RPMI7951 (cell line): ENCODE measurements at places on chromosomes 11 and 22. TPM values are rescaled to one million over a fixed set of nuclear protein-coding genes. Genes with fewer than 3 reads are reported as not detected.

SESN3 gene
- total RNA-seq, result 2.8 and 3.4 TPM in 2 replicates

CABP4 gene
- total RNA-seq, result not detected in 2 replicates

TBX1 gene
- not detected in 2 replicates for total RNA-seq

GLYATL1 gene
- 1.1 and 1.3 TPM in 2 replicates for total RNA-seq

IL17REL gene
- total RNA-seq, result not detected in 2 replicates

BBOX1 gene
- total RNA-seq, result 0.39 and 0.60 TPM in 2 replicates

MRGPRF gene
- under 0.01 TPM in 1 of 2 replicates, not detected in the other for total RNA-seq

KCNK4 gene
- not detected in 2 replicates for total RNA-seq

SYCE3 gene
- total RNA-seq, result not detected in 2 replicates

GAB4 gene
- not detected in 2 replicates for total RNA-seq

- peak; percentile 54 for DNase-seq
Measured at GRCh38 chr11:68643585-68643984, 40.8 kb upstream of the GAL start.

DNA sequence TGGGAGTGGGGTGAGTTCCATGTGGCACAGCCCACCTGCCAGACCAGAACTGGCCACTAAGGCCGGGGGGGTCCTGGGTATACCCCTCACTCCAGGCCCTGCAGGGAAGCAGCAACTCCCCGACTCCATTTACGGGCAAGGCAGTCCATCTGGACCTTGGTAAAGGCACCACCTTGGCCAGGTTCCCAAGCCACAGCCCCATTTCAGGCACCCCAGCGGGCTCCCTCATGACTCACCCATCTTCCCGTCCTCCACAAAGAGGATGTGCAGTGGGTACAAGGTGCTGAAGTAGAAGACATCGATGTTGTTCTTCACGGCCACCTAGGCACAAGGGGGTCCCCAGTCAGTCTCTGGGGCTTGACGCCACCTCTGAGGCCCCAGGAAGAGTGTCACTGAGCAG, 15.7 kb upstream of the RASL10A start:
- peak; percentile 40 for DNase-seq

DNA sequence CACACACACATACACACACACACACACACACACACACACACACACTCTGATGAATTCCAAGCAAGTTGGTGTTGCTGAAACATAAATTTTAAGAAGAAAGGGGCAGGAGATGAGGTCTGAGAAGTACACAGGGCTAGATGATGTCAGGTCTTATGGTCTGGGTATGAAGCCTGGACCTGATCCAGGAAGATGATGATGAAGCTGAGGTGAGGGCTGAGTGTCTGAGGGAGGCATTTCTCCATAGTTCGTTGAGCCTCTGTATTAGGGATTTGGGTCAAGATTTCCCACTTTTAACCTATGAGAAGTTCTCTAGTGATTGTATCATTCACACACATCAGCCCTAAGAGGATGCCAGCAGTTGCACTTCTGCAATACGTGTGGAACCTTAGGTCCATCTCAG, 32.6 kb downstream of the KREMEN1 start:
- DNase-seq, result no peak

- no peak for DNase-seq
Measured at GRCh38 chr11:74283580-74284180, 27.8 kb downstream of the P4HA3 start.

DNA sequence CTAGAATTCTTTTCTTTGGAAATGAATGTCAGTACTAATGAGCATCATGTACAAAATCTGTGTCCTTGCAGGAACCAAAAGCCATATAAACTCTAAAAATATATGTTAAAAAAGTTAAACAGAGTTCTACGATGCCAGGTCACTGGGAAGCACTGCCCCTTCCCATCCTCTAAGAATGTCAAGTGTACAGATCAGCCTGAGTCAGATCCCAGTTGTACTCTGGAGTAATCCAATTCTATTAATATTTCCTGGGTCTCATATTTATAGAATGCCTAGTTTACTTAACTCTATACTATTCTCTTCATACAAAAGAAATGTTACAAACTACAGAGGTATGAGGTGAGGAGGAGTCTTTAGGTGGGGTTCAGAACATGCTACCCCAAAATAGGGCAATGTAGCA, 460.1 kb downstream of the DLG2 start:
- no peak for DNase-seq

DNA sequence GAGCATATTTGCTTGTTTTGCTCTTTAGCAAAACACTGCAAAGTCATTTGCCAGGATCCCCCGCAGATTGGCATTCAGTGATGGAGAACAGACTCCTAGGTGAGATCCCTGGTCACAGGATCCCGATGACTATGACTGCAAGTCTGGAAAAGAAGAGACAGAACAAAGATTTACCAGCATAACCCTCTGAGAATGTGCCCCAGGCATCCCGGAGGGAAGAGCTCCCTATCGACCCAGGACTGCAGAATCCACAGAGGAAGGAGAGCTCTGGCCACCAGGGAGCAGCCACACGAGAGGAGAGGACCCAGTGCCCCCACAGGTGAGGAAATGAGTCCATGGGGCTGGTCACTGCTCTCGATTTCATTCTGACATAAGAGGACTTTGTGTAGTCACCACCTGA, 105.2 kb downstream of the ZNF280B start:
- DNase-seq, result no peak

DNA sequence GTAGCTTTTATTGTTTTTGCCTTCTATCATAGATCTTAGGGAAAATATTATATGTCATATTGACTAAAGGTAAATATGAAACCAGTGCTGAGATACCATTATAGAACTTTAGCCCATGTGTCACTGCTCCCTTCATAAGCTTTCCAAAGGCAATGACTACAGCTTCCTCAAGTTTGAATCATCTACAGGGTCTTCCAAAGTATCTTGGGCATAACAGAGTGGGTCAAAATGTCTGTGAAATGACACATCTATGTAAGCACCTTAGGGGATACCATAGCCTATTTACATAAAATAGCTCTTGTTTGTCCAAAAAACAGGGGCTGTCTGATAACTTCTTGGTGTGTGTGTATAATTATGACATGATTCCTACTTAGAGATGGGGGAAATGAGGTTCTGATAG, 52.5 kb downstream of the RELT start:
- no peak for DNase-seq

GRCh38 chr22:49751966-49752597, 75.6 kb downstream of the BRD1 start:
- no peak for DNase-seq

DNA sequence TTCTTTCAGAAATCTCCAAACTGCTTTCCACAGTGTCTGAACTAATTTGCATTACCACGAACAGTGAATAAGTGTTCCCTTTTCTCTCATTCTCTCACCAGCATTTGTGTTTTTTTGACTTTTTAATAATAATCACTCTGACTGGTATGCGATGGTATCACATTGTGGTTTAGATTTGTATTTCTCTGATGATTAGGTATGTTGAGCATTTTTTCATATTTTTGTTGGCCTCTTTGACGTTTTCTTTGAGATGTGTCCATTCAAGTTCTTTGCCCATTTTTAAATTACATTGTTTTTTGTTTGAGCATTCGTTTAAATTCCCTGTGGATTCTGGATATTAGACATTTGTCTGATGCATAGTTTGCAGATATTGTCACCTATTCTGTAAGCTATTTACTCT, 1639.6 kb upstream of the TENM4 start:
- DNase-seq, result no peak

- DNase-seq, result no peak
Measured at GRCh38 chr22:29964776-29965175, 81.8 kb downstream of the MTMR3 start.

GRCh38 chr11:100674212-100674611, 12.9 kb upstream of the ARHGAP42 start:
- DNase-seq, result no peak

- DNase-seq, result no peak
Measured at GRCh38 chr11:126346586-126346940, 8.9 kb upstream of the ST3GAL4 start.

GRCh38 chr22:23485490-23485889, 94.6 kb downstream of the IGLL1 start:
- DNase-seq, result no peak

GRCh38 chr11:117180020-117180419, 1.5 kb downstream of the SIDT2 start:
- DNase-seq, result peak; percentile 55

DNA sequence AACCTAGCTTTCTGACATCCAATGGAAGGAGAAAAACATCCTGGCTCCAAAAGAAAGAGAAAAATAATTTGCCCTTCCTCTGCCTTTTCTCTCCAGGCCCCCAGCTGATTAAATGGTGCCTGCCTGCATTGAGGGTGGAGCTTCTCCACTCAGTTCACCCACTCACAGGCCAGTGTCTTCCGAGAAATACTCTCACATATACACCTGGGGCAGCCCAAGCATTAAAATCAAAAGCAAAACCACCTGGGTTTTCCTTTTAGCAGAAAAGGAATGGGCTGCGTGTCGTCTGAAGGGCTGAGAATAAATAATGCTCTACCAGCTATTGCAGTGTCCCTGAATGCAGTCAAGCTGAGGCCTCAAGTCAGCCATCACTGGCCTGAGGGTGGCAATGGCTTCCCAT, 1143.8 kb upstream of the TENM4 start:
- DNase-seq, result no peak

DNA sequence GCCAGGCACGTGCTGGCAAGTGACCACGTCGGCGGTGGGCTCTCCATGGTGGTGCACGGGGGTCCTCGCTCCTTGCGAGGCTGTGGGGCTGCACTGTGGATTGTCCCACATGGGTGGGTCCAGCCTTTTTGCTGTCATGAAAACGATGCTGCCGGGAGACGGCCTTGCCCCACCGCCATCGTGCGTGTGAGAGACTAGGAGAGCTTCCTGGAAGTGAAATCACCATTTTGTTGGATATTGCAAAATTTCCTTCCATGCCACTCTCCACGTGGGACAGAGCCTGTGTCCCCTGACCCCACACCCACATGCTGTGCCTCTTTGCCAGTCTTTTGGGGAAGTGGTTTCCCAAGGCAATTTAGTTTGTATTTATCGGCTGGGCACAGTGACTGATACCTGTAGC, 18.2 kb upstream of the GRAMD4 start:
- DNase-seq, result no peak

DNA sequence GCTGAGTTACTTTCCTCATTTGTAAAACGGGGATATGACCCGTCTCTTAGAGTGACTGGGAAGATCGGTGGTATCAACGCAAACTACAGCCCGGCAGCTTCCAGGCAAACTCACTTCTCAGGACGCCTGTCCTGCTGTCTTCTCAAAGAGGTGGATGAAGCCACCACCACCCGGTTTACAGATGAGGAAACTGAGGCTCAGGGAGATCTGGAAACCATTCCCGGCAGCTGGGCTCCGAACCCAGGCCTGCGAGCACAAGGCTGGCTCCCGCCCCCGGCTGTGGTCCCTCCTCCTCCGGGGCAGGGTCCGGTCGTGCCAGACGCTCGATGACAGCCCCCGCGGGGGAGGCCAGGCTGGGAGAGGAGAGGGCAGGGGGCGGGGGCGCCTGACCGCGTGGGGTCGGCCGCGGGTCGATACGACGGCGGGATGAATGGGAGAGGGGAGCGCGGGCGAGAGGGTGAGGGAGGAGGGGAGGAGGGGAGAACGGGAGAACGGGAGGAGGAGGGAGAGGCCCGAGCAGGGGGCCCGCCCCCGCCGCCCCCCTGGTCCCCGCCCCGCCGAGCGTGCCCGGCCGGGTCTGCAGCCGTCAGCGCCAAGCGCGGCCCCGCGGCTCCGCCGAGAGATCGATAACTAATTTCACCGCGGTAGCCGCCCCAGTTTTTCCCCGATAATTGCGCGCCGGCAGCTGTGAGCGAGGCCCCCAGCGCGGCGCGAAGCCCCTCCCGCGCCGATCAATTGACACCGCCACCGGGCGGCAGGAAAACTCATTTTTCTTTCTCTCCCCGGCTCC, 14.0 kb downstream of the IGLL1 start:
- DNase-seq, result no peak

DNA sequence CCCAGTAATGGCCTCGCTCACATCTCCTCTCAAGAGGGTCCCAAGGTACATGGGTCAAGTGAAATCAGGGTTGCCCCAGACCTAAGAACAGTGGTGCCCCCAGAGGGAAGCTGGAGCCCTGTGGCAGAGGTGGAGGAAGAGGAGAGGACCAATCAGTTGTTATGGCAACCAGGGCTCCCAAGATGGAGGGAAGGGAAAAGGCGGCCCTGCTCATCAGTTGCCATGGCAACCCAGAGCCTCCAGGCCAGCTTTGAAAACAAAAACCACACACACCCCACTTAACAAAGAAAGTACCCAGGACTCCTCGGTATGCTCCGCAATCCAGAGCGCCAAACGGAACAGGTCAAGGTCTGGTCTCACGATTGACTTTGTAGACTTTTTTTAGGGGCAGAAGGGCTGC, 53.5 kb upstream of the SLC35C1 start:
- DNase-seq, result no peak

DNA sequence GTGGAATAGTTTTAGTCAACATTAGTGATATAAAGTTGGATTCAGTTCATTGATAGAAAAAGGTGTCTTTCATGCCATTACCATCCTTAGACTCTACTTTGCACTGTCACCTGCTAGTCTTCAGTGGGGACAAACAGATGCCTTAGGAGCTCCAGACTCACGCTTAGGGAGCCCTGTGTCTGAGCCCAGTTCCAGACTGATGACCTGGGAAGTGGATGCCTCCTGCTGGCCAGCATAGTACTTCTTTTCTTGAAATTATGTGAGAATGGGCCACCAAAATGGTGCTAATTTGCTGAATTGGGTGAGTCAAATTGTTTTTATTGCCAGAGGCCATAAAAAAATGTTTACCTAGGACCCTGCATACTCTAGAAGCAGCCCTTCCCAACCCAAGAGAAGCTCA, 53.9 kb downstream of the NOX4 start:
- no peak for DNase-seq

DNA sequence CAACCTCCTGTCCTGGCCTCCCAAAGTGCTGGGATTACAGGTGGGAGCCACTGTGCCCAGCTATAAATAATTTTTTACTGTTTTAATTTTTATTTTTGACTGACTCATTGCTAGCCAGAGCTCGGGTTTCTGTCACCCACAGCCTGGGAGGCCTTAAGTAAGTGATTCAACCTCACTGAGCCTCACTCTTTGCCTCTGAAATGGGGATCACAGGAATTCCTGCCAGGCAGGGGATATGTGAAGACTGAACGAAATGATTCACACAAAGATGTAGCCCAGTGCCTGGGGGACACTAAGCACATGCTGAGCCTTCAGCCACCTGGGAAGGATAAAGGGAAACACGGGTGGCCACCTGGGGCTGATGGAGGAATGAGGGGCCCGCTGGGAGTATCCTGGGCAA, 3.8 kb upstream of the LRRC74B start:
- DNase-seq, result peak; percentile 73

DNA sequence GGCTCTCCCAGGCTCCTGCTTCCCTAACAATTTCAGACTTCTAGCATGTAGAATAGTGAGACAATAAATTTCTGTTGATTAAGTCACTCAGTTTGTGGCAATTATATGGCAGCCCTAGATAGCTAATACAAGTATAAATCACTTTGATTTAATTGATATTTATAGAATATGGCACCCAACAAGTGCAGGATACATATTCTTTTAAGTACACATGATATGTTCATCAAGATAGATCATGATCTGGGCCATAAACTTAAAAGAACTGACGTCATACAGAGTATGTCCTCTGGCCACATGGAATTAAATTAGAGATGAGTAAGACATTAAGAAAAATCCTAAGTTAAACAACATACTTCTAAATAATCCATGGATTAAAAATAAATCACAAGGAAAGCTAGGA, 67.5 kb upstream of the AMOTL1 start:
- DNase-seq, result no peak

GRCh38 chr22:49295851-49296560, 531.7 kb downstream of the BRD1 start:
- DNase-seq, result no peak

GRCh38 chr22:25658633-25659032, 83.4 kb upstream of the MYO18B start:
- no peak for DNase-seq
